ENCODE measurements at places on chromosomes 2 and 18. TPM values are rescaled to one million over a fixed set of nuclear protein-coding genes. Genes with fewer than 3 reads are reported as not detected.

DNA sequence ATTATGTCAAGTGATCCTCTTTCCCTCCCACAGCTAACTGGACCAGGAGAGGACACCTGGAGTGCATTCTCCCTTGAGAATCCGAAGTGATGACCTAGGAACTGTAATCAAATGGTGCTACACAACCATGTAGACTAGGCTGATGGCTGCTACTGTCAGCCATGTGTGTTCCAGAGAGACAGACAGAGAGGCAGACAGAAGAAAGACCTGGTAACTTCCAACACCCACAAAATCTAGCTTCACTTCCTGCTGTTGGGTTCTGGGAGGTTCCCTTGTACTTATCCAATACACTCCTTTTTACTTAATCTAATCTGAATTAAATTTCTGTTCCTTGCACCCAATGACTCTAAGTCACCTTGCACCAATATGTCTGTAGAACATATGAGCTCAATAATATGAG, 72.3 kb downstream of the AAK1 start:
- H3K27ac ChIP-seq: no peak overlapping the region
- no peaks in the 10 kb centered on the region for H3K4me1 ChIP-seq
- no peaks in the 10 kb centered on the region for H3K36me3 ChIP-seq
- no peaks in the 10 kb centered on the region for H3K27me3 ChIP-seq
- DNase-seq: no peak

DNA sequence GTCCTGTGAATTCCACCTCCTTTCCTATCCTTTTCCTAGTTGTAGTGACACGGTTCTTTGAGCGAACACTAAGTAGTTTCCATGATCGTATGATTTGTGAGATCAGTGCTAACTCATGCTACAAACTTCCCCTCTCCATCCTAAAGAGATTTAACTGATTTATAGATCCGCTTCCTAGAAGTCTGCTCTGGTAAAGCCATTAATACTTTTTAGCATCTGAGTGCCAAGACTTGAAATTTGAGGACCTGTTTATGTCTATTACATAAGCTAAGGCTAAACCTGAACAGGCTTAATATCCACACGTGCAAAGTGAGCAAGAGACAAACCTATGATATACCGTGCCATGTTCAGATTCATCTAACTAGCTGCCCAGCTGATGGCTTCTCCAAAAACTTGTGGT, 14.9 kb downstream of the PROKR1 start:
- no peak overlapping the region for H3K27ac ChIP-seq
- no peak overlapping the region for H3K4me3 ChIP-seq
- DNase-seq: no peak
- 0 out of 2 replicates have a peak, but pooled peaks cover 2% of the 10 kb centered on the region for H3K36me3 ChIP-seq

Gene DYSF
- total RNA-seq: 8.5 TPM

- H3K27me3 ChIP-seq: no peaks in the 10 kb centered on the region
- 0 out of 2 replicates have a peak, but pooled peaks cover 2% of the 10 kb centered on the region for H3K4me1 ChIP-seq
- H3K27ac ChIP-seq: no peak overlapping the region
These were observed 28.6 kb upstream of the NCKAP5 start for GRCh38 chr2:133596701-133597393.

Data from H1 (cell line).